ENCODE measurements at places on chromosomes 16 and 17.

DNA sequence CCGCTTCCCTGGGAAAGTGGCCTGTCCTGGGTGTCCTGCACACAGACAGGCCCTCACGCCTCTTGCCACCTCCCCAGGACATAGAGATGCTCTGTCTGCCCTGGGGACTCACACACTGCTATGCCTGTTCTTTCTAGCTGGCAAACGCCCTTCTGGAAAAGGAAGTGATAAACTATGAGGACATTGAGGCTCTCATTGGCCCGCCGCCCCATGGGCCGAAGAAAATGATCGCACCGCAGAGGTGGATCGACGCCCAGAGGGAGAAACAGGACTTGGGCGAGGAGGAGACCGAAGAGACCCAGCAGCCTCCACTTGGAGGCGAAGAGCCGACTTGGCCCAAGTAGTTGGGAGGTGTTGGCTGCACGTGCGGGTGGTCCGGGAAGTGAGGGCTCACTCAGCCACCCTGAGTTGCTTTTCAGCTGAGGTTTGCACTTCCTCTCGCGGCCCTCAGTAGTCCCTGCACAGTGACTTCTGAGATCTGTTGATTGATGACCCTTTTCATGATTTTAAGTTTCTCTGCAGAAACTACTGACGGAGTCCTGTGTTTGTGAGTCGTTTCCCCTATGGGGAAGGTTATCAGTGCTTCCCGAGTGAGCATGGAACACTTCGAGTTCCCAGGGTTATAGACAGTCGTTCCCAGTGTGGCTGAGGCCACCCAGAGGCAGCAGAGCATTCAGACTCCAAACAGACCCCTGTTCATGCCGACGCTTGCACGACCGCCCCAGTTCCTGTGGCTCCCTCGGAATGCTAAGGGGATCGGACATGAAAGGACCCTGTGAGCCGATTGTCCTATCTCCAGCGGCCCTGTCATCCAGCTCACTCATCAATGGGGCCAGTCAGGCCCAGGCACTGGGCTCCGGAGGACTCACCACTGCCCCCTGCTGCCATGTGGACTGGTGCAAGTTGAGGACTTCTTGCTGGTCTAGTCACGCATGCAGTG lies 3.5 kb upstream of the RPL13 start:
- peak; percentile 87 for DNase-seq

DNA sequence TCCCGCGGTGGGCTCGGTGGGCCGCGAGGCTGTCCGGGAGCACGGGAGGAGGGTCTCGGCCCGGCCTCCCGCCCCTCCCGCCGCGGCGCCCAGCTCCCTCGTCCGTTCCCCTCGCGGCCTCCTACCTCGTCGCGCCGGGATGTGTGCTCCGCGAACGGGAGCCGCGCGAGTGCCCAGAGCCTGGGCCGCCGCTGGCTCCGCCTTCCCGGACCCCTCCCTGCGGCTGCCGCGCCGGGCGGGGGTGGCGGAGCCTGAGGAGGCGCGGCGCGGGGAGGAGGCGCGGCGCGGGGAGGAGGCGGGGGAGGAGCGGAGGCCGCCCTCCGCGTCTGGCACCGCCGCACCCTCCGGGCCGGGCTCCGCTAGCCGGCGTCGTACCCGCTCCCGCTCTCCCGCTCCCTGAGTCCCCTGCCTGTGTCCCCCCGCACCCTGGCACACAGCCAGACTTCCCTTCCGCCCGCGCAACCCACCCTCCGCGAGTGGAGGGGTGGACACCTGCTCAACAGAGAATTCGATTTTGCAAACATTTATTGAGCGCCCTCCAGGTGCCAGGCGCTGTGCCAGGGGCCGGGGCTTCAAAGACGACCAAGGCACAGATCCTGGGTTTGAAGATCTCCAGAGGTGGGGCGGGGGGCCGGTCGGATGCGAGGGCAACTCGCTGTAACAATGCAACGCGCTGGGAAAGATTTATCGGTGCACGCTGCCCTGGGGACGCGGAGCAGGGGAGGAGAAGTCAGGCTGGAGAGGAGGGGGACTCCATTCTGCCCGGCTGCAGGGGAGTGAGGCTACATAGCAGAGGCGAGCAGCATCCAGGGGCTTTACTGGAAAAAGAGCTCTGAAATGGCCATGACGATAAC lies at the start of gene MPP3:
Gene MPP3, minus strand, starts transcription at position 171 of the 854 bp plus-strand sequence. CDS start 1,240 bp downstream, outside the sequence.
- peak; percentile 15 for DNase-seq

- no peak for DNase-seq
These were observed 46.4 kb upstream of the SDK2 start for GRCh38 chr17:73690676-73691075.

DNA sequence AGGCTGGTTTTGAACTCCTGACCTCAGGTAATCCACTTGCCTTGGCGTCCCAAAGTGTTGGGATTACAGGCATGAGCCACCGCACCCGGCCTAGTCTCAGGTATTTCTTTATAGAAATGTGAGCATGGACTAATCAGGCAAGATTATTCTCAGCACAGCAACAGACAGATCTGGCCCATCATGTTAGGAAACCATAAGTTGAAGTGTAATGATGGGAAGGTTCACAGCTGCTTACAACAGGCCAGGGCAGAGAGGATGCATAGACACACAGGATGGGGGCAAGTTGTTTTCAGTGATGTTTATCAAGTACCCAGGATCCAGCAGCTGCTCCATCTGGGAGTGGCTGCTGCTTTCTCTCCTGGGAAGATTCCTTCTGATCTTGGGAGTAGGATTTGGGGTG lies 16.6 kb upstream of the NOS2 start:
- no peak for DNase-seq

- DNase-seq = no peak
These were observed 77.7 kb downstream of the AATF start for GRCh38 chr17:37026531-37026869.
